RWPE2 (cell line): ENCODE measurements at places on chromosomes 4 and X.
A peak's percentile ranks its signal among the peaks of the same experiment; 100 is the strongest.

DNA sequence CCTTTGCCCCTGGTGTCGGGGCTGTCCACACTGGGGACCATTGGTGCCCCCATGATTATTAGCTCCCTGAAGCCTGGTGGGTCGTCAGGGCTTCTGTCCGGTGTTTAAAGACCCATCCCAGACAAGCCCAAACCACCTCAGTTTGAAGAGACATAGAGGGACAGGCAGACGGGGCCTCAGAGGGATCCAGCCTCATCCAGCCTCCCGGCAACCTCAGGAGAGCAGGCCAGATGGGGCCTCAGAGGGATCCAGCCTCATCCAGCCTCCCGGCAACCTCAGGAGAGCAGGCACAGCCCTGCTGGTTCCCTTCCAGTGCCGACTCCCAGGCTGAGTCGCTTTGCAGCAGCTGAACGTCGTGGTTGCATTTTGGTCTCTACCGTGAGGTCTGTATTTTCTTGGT, 32.1 kb downstream of the PIGG start:
- peaks cover 32% of the 10 kb centered on the region for H3K36me3 ChIP-seq
- H3K27ac ChIP-seq: no peak overlapping the region

- no peak overlapping the region for H3K27ac ChIP-seq
- no peaks in the 10 kb centered on the region for H3K4me1 ChIP-seq
- DNase-seq: peak; percentile 1
- no peaks in the 10 kb centered on the region for H3K36me3 ChIP-seq
Measured at GRCh38 chrX:1059576-1060561, 152.6 kb downstream of the CRLF2 start.

- no peak overlapping the region for H3K27ac ChIP-seq
- no peaks in the 10 kb centered on the region for H3K27me3 ChIP-seq
- no peaks in the 10 kb centered on the region for H3K4me1 ChIP-seq
- DNase-seq: no peak
- no peak overlapping the region for H3K4me3 ChIP-seq
Measured at GRCh38 chrX:53435997-53436396, 1.8 kb upstream of the HSD17B10 start.

GRCh38 chrX:55008571-55009358, 8.6 kb downstream of the APEX2 start:
- H3K27me3 ChIP-seq: no peaks in the 10 kb centered on the region
- H3K4me3 ChIP-seq: no peak overlapping the region
- no peak for DNase-seq
- H3K36me3 ChIP-seq: peaks cover 15% of the 10 kb centered on the region

DNA sequence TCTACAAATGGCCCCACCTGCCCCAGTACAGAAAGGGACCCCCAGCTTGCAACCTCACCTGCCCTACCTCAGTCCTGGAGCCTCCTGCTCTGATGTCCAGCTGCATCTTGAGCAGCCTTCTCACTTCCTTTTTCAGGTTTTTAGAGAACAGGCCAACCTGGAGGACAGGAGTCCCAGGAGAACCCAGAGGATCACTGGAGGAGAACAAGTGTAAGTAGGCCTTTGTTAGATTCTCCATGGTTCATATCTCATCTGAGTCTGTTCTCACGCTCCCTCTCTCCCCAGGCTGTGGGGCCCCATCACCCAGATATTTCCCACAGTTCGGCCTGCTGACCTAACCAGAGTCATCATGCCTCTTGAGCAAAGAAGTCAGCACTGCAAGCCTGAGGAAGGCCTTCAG, 3.6 kb downstream of the MAGEA11 start:
- no peak overlapping the region for H3K27ac ChIP-seq
- H3K27me3 ChIP-seq: no peaks in the 10 kb centered on the region
- H3K36me3 ChIP-seq: no peaks in the 10 kb centered on the region
- H3K4me1 ChIP-seq: no peaks in the 10 kb centered on the region
- H3K4me3 ChIP-seq: no peak overlapping the region
